SK-N-SH (cell line): ENCODE measurements at places on chromosomes 5 and 9. TPM values are rescaled to one million over a fixed set of nuclear protein-coding genes. Genes with fewer than 3 reads are reported as not detected.

Gene PRDM9
- polyA plus RNA-seq: not detected in 2 replicates

Gene PCDHA11
- not detected in 2 replicates for polyA plus RNA-seq

Gene SHLD3
- polyA plus RNA-seq: 2.4 and 3.8 TPM in 2 replicates

Gene CYLC2
- not detected in 2 replicates for polyA plus RNA-seq

Gene NDUFAF2
- 25.9 and 33.4 TPM in 2 replicates for polyA plus RNA-seq

Gene NKD2
- polyA plus RNA-seq: not detected in 2 replicates

Gene HK3
- 0.02 TPM in 2 replicates for polyA plus RNA-seq

Gene PCDHB16
- polyA plus RNA-seq: 2.3 and 2.7 TPM in 2 replicates

Gene LCN1
- not detected in 2 replicates for polyA plus RNA-seq

DNA sequence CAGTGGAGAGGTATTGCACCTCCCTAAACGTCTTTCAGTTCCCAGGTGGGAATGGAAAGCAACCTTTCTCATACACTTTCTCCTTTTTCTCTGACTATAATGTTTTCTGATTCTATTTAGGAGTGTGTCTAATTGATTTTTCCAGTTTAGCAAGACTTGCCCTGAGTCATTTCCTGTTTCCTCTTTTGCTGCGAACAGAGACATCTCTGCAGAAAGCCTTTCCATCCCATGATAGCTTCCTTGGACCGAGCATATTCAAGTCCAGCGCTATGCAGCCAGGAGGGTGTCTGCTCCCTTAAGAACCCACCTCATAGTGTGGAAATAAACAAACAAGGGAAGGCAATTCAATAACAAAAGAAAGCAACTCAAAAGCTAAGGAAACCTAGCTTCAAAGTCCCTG lies 60.0 kb upstream of the CDH6 start:
- no peak overlapping the region for H3K4me3 ChIP-seq
- no peaks in the 10 kb centered on the region for H3K4me1 ChIP-seq
- no peaks in the 10 kb centered on the region for H3K27me3 ChIP-seq
- H3K36me3 ChIP-seq: no peaks in the 10 kb centered on the region

DNA sequence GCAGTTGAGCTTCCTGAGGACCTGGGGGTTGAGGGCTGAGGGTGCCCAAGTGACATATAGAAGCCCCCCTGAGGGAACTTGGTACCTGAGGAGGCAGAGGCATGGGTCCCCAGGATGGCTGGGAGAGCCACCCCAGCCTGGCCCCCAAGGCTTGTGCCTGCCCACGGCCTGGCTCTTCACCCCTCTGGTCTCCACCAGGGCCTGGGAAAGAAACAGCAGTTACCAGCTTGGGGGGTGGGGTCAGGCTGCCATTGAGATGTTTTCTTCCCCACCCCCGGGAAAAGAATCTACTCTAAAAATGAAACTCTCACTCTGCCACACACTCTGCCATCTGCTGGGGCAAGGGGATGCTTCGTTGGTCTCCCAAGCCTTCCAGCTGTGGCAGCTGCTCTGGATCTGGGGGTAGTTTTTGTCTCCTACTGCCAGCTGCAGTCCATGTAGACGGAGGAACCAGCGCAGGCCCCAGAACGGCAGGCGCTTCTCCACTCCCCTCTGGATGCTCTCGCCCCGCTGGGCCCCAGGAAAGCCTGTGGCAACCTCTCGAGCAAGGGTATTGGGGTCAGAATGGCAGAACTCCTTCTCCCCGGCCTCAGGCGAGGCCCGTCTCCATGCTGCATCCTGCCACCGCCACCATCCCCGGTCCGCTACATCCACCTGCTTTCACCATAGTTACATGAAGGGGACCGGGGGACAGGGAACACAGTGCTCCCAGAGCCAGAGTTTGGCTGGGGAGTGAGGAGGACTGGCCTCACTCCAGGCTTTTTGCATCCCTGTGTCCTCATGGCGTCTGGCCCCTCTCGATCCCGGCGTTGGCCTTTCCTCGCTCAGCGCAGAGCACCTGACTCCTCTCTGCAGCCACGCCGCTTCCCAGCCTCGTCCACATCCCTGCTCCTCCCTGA lies 123.5 kb downstream of the DAB2IP start:
- no peaks in the 10 kb centered on the region for H3K27me3 ChIP-seq
- H3K4me1 ChIP-seq: no peaks in the 10 kb centered on the region; the same call in none of the 2 replicates
- no peak overlapping the region for H3K4me3 ChIP-seq
- no peak for DNase-seq

DNA sequence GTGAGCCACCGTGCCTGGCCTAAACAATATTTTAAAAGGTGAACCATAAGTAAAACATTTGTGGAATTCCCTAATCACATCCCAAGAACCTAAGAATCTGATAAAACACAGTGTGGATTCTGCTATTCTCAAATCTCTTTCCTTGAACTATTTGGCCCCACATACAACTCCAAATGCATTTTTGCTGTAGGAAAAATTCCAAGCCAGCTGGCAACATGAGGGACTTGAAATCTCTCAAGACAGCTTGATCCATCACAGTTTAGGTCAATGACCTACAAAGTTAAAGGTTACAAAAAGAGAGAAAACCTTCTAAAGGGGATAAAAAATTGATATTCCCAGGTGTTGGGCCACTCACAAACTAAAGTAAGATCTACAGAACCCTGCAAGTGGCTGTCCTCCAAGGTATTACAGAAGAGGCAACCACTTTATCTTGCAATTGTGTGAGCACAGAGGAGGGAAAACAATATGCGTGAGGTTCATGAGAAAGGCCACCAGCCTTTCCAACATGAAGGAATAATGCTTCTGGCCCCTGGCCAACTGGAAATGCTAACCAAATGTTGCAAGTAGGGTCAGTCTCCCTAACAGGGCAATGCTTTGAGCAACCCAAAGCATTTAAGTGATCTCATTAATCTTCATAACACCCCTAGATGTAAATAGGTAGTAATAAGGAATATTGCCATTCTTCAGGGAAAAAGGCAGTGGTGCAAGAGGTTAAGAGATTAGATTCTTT lies 221.4 kb downstream of the SEMA5A start:
- no peak overlapping the region for H3K4me3 ChIP-seq
- DNase-seq: no peak
- H3K36me3 ChIP-seq: no peaks in the 10 kb centered on the region
- H3K4me1 ChIP-seq: peaks cover 4% of the 10 kb centered on the region

DNA sequence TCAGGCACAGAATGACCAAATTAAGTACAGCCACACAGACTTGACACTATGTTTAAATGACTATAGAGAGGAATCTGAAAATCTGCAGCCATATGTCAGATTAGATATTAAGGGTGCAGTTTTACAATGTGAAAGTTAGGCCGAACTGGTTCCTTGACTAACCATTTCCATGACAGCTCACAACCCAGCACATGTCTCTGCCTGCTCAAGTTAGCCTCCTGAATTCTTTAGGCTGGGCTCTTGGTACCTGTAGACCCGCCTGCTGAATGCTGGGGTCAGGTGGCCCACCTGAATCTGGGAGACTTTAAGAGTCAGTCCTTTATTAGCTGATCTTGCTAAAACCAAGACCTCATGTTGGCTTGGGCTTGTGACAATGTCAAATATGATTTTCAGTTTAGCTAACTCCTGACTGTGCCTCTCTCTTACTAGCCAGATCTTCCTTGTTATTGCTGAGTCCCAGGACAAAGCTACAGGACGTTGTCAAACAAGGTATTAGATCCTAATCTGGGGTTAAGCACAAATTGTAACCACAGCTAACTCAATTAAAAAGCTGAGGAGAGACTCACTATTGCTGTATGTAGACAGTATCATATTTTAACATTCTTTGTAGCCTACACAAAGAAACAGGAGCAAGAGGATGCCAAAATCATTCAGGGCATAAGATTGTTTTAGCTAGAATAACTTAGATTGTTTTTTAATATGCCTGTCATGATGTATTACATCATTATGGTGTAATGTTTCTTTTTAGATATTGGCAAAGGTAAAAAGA lies 490.9 kb downstream of the SEMA5A start:
- peak overlapping the region; percentile 25; the same call in 1 of the 2 replicates for H3K27ac ChIP-seq
- peaks cover 21% of the 10 kb centered on the region for H3K4me1 ChIP-seq
- H3K36me3 ChIP-seq: no peaks in the 10 kb centered on the region
- DNase-seq: no peak
- H3K4me3 ChIP-seq: no peak overlapping the region

DNA sequence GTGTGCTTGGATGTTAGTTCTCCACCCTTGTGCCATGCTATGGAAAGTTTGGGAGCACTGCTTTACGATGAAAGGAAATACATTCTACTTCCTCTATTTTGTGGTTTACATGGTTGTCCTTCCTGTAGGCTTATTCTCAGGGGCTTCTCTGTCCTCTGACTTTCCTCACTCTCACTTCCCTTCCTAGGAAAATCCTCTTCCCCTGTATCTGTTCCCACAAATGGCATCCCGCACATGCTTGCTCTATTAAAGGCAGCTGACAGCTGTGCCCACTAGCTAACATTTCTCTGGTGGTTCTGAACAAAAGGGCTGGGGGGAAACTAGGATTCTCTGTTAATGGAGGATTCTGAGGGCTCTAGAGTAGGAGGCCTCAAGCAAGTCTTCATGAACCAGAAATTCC lies 52.4 kb downstream of the FAM170A start:
- H3K27me3 ChIP-seq: no peaks in the 10 kb centered on the region
- H3K36me3 ChIP-seq: no peaks in the 10 kb centered on the region
- H3K4me3 ChIP-seq: no peak overlapping the region
- no peak overlapping the region for H3K27ac ChIP-seq
- DNase-seq: no peak
- no peaks in the 10 kb centered on the region for H3K4me1 ChIP-seq

GRCh38 chr5:141605523-141606277 lies 13.1 kb downstream of the DIAPH1 start:
- H3K36me3 ChIP-seq: no peaks in the 10 kb centered on the region
- peaks cover 8% of the 10 kb centered on the region; the same call in 1 of the 2 replicates for H3K4me1 ChIP-seq
- peak overlapping the region; percentile 69 for H3K27ac ChIP-seq
- no peak for DNase-seq

GRCh38 chr5:41118177-41118576 lies 47.0 kb upstream of the MROH2B start:
- no peaks in the 10 kb centered on the region for H3K36me3 ChIP-seq
- H3K4me1 ChIP-seq: no peaks in the 10 kb centered on the region

DNA sequence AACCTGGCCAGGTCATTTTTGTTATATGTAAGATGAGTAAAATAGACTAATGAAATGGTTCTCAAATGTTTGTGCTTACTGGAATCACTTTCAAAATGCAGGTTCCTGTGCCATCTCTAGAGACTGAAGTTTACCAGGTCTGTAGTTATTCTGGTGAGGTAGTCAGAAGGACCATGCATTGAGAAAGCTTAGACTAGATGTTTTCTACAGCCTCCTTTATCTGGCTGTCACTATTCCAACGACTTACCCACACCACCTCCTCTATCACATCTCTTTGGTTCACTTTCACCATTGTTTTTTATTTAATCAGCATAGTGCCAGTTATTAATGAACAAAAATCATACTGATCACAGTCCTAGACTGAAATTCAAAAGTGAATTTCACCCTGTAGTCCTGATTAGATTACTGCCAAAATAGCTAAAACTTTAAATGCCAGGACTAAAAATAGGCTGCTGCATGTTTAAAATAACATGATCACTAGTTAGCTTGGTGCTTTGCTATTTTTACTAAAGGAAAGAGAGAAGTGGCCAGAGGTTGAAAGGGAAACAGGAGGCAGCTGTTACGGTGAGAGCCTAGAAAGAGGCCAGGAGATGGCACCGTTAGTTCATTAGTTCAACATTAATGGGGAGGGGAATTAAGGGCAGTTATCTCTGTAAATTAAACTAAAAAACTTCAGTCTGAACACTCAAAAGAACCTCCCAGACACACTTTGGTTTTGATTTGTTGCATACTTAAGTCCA lies 13.9 kb upstream of the FNIP1 start:
- no peak overlapping the region for H3K4me3 ChIP-seq
- no peaks in the 10 kb centered on the region for H3K27me3 ChIP-seq
- no peaks in the 10 kb centered on the region for H3K36me3 ChIP-seq
- DNase-seq: peak; percentile 37
- no peaks in the 10 kb centered on the region for H3K4me1 ChIP-seq

GRCh38 chr5:157431544-157432200 lies 28.3 kb upstream of the NIPAL4 start:
- no peak overlapping the region for H3K27ac ChIP-seq
- H3K27me3 ChIP-seq: no peaks in the 10 kb centered on the region
- no peaks in the 10 kb centered on the region for H3K36me3 ChIP-seq
- no peaks in the 10 kb centered on the region for H3K4me1 ChIP-seq
- no peak overlapping the region for H3K4me3 ChIP-seq
- DNase-seq: no peak

- no peaks in the 10 kb centered on the region for H3K36me3 ChIP-seq
- no peak overlapping the region for H3K4me3 ChIP-seq
- peaks cover 25% of the 10 kb centered on the region for H3K4me1 ChIP-seq
- H3K27ac ChIP-seq: peak overlapping the region; percentile 72
- H3K27me3 ChIP-seq: no peaks in the 10 kb centered on the region
Observed at GRCh38 chr9:124812441-124812876, 35.5 kb downstream of the OLFML2A start.

GRCh38 chr5:58136406-58136805 lies 323.5 kb downstream of the PLK2 start:
- no peaks in the 10 kb centered on the region for H3K27me3 ChIP-seq
- H3K4me3 ChIP-seq: no peak overlapping the region
- H3K36me3 ChIP-seq: no peaks in the 10 kb centered on the region
- no peak for DNase-seq
- H3K4me1 ChIP-seq: peaks cover 7% of the 10 kb centered on the region

DNA sequence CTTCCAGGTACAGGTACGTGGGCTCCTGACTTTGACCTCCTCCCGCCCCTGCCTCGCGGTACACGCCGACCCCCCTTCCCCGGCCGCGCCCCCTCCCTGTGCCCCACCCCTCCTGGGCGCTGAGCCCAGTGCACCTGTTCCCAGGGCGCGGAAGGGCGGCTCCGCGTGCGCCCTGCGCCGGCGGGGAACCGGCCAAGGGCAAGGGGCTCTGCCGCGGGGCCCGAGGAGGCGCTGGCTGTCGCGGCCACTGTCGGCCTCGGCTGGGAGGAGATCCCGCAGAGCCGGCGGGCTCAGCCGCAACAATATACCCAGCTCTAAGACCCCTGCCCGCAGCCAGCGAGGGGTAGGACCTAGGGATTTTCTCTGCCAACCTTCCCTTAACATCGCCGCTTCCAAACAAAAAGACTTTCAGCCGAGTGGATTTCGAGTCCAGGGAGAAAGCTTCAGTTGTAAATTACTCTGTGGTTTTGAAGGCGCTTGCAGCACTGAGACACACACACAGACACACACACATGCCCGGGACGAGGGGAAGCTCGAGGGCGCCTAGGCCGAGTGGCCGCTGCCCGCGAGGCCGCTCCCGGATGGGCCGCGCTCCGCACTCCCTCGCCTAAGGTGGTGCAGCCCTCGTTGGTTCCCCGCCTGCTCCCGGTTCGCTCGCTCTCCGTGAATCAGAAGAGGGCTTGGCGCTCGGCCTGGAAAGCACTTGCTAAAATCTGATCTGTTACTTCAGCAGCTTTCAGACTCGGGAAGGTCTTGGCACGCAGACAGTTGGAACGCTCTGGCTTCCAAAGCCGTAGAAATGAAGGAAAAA lies 1.2 kb downstream of the FGF18 start:
- no peaks in the 10 kb centered on the region for H3K27me3 ChIP-seq
- peak; percentile 72 for DNase-seq
- H3K4me1 ChIP-seq: no peaks in the 10 kb centered on the region
- H3K36me3 ChIP-seq: peaks cover 4% of the 10 kb centered on the region

DNA sequence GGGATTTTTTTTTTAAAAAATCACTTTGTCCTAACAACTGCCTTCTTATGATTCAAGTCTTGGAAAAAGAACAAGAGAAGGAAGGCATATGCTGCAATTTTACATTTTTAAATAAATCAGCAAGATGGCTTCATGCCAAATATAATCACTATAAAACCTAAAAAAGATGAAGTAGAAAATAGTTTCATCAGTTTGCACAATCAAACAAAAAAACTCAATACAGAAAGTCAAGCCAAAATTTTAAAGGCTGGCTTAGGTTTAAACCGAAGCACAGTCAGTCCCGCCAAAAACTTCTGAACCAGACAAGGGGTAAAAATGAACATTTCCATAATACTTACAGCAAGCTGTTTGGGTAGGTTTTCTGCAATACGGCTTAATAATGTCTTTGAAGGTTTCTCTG lies 57.3 kb downstream of the ZFR start:
- H3K27ac ChIP-seq: no peak overlapping the region
- H3K4me3 ChIP-seq: no peak overlapping the region
- no peaks in the 10 kb centered on the region for H3K4me1 ChIP-seq
- no peak for DNase-seq
